Stimulated activated CD4-positive, alpha-beta T cell treated with anti-CD3 and anti-CD28 coated beads, Interleukin-15, amount 100 ng/mL, for 1 hour (primary cell): ENCODE measurements at places on chromosomes 12 and 14.

GRCh38 chr12:47458279-47458678, 247.6 kb downstream of the RPAP3 start:
- no peak for DNase-seq

DNA sequence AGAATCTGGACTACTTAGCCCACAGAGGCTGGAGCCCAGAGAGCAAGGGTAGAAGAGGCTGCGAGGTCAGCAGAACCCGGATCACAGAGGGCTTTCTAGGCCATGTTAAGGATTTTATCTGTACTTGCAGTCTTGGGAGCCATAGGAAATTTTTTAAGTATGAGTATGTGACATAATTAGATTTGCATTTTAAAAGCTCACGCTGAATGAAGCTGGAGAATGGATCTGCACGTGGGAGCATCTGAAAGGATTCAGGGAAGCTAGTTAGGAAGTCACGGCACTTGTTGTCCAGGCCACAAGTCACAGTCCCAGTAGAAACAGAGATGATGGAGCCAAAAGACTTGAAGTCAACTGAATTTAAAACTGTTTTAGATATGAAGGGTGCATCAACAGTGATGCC, 14.1 kb downstream of the CORO1C start:
- no peak for DNase-seq

DNA sequence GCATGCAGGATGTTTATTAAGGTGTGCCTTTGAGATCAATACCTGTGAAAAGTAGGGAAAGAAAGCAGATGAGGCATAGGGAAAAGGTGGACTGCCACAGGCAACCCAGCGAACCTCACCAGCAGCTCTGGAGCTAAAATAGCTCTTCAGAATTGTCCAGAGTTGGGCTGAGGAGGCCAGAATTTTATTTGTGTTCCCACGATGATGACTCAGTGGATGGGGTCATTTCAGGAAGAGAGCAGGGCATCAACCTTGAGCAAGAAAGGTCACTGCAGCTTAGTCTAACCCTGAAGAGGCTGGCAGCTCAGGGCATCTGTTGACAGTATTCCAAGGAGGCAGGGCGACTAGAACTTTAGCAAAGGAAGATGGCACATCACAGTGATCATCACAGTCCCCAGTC, 696.1 kb downstream of the DIO2 start:
- DNase-seq, result no peak

DNA sequence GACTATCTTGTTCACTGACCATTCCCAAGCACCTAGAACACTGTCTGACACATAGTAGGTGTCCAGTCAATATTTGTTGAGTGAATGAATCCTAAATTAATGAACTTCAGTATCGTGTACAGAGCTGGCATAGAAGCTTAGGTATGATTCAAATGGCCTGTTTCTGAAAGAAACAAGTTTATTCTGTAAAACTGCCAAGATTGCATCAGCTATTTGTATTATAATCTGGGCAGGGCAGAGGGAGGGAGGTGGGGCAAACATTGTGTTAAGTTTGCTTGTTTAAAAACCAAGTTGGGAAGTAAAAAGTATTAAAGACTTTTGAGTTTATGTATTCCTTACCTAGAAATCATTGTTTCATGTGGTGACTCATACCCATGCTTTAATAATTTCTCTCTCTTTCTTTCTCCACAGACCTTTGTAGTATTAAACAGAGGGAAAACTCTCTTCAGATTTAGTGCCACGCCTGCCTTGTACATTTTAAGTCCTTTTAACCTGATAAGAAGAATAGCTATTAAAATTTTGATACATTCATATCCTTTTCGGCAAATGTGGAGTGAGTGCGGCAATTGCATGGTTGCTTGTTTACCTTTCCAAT, 92.8 kb downstream of the SCN8A start:
- no peak for DNase-seq

DNA sequence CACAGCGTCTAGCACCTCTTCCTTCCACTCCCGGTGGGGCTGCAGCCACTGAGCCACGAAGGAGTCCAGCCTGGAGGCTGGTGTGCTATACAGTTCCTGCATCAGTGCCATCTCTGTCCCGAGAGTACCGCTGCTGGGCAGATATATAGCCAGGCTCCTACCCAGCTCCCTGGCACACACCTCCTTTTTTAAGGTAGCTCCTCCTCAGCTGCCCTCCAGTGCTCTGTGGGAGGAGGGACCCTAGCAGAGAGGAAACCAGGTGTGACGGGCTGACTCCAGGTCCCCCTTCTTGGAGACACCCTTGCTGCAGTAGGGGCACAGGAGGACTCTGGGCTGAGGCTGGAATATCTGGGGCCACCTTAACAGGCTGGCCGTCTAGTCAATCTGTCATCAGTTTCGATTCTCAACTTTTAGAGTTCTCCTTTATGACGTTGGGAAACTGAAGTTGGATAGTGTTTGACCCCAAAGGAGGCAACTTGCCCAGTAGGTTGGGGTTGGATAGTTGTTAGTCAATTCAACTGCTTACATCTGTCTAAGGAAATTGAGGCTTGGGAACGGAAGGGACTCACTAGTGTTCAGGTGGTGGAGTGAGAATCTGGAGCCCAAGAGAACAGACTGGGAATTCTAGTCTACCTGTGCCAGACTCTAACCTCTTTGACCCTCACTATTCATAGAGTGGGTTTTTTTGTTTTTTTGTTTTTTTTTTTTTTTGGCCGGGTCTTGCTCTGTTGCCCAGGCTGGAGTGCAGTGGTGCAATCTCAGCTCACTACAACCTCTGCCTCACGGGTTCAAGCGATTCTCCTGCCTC, at the start of gene OASL:
Gene OASL, minus strand, starts transcription at position 386 of the 808 bp plus-strand sequence. Its CDS starts 275 bp downstream, at position 111.
- DNase-seq, result no peak

- DNase-seq, result no peak
Observed at GRCh38 chr12:2835691-2836403, 1.0 kb upstream of the NRIP2 start.

- DNase-seq, result no peak
Observed at GRCh38 chr12:62762645-62763044, 172.3 kb downstream of the PPM1H start.
